ENCODE measurements at places on chromosomes 4 and X.

- DNase-seq = peak; percentile 50
Observed at GRCh38 chrX:3518870-3519269, 172.4 kb upstream of the MXRA5 start.

DNA sequence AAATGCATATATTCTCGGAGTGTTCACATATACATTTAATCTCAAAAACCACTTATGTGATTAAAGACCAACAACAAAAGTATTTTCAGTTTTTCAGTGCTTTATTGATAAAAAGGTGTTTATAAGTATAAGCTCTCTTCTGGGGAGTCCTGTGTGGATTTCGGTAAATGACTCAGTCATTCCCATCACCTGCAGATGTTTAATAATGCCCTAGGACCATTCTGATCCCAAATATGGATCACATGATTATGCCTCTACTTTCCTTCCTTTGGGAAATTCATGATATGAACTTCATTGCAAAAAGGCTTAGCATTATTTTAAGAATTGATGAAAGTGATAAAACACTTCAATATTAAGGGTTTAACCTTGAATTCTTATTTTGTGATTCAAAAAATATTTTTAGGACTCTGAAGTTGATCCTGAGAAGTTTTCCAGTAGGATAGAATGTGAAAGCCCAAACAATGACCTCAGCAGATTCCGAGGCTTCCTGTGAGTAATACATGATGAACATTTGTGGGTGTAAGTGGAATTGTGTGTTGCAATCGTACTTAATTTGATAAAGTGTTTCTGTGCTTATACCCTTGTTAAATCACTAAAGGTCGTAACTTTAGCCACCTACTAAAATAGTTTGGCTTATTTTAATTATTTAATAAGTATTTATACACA is 40.2 kb downstream of the ATP10D start:
- DNase-seq = peak; percentile 29

DNA sequence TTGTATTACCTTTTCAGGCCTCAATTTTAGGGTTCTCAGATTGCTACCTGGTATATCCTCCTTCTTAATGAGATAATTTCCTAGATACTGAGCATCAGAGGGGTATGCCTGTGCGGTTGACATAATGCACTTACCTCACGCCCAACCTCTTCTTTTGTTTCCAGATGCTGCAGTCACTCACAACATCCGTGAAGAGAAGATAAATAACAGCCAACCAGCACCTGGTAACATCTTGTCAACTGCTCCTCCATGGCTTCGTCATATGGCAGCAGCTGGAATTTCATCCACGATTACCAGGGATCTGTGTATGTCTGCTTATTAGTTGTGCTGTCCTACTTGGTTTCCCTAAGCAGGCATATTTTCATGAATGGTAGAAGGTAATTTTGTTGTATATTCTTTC is 16.7 kb downstream of the SAGE1 start:
- no peak for DNase-seq

GRCh38 chr4:8780086-8780485 is 91.6 kb downstream of the HMX1 start:
- DNase-seq = no peak

- peak; percentile 61 for DNase-seq
Observed at GRCh38 chr4:122652379-122652778, 31.5 kb upstream of the IL21 start.

GRCh38 chrX:39676434-39676833 is 421.3 kb downstream of the BCOR start:
- no peak for DNase-seq

- no peak for DNase-seq
Observed at GRCh38 chr4:165369522-165369921, 9.3 kb upstream of the CPE start.

DNA sequence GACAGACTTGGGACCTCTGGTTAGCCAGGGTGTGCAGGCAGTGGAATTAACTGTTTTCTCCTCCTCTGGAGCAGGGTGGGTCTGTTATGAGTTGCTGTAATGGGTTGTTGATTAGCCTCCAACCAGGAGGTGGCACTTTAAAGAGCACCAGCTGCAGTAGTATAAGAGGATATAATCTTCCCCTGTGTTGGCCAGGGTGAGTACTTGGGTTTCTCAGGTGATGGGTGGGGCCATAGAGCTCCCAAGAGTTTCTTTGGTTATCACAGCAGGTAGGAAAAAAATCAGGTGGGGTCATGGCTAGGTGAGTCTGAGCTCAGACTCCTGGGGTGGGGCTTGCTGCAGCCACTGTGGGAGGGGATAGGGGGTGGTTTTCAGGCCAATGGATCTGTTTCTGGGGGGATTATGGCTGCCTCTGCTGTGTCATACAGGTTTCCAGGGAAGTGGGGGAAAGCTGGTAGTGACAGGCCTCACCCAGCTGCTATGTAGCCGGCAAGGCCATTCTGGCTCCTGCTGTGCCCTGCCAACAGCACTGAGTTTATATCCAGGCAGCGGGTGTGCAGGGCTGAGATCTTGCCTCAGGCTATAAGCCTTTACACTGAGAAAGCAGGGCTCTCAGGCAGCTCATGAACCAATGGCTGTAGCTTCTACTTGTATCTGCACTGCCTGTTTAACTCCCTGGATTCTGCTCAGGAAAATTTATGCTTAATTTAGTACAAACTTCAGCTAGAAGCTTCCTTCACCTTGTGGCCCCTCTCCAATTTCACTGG is 70.1 kb downstream of the CCNG2 start:
- DNase-seq = no peak

GRCh38 chr4:95213366-95213765 is 335.4 kb downstream of the UNC5C start:
- no peak for DNase-seq

DNA sequence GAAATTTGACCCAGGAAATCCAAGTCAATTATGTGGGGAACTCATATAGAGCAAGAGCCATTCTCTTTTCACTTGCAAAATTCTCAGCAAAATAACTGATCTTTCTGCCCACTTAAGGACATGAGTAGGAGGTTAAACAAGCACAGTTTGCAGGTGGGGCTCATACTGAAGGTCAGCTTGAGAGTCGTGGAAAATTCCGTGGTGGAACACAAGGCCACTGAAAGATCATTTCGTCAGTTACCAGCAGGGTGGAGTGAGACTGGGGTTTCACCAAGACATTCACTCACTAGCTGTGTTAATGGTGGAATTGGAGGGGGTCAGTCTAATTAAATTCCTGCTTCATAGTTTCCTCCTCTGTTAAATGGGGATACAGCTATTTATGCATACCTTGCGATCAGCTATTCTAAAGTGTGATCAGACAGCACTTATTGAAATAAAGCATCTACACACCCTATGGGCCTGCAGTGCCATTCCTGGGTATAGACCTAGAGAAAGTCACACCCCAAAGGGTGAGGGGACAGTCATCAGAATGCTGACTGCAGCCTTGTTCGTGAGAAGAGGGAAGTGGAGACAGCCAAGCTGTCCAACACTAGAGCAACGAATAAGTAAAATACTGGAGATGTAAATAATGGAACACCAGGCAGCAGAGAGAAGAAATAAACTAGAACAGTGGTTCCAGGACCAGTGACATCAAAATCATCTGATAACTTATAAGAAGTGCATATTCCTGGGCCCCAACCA is 42.7 kb upstream of the CLNK start:
- no peak for DNase-seq

- DNase-seq = no peak
Observed at GRCh38 chrX:150337536-150337935, 25.6 kb upstream of the MAMLD1 start.

GRCh38 chr4:141391771-141392170 is 171.1 kb downstream of the ZNF330 start:
- no peak for DNase-seq

DNA sequence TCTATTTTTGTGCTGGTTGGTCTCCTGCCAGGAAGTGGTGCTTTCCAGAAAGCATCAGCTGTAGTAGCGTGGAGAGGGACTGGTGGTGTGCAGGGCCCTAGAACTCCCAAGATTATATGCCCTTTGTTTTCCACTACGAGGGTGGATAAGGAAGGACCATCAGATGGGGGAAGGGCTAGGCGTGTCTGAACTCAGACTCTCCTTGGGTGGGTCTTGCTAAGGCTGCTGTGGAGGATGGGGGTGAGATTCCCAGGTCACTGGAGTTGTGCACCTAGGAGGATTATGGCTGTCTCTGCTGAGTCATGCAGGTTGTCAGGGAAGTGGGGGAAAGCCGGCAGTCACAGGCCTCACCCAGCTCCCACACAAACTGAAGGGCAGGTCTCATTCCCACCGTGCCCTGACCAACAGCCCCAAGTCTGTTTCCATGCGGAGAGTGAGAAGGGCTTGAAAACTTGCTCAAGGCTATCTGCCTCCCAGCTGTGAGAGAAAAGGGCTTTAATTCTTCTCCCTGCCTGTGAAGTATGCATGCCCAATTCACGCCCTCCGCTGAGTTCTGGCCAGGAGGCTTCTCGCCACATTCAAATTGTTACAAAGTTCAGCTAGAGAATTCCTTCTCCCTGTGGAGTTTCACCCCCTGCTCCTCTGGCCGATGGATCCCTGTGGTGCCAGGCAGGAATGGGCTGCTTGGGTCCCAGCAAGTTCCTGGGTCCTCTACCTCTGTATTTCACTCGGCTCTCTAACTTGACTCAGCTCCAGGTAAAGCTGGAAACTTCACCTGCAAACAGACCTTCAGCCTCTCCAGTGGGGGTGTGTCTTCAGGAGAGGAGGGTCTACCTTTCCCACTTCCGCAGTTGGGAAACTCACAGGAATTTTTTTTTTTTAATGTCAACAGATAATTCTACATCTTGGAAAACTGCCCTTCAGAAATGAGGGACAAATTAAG is 7.7 kb upstream of the CSTF2 start:
- no peak for DNase-seq

GRCh38 chrX:24301060-24301459 is 12.8 kb downstream of the SUPT20HL2 start:
- no peak for DNase-seq

GRCh38 chrX:2682565-2683177 is 8.4 kb upstream of the CD99 start:
- DNase-seq = no peak

- DNase-seq = peak; percentile 20
Observed at GRCh38 chr4:169620880-169621248, 486 bp downstream of the CLCN3 start.

DNA sequence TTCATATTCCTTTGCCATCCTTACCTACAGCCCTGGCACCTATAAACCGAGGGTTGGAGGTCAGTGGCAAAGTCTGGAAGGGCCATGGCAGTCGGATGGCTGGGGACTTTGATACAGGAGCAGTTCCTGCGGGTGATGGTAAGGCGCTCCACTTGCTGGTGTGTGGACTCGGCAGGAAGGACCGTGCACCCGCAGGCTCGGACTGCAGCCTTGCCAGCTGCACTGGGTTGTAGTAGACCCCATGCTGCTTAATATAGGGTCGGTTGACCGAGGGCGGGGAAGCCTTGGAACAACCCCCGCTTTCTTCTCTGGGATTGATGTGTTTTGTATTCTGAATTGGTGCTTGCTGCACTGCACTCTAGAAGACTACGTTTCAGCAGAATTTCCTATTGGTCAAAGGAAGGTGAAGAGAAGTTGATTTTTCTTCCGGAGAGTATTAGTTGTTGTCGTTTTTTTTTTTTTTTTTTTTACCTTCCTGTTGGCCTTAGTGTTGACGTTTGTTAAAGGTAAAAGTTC is 638 bp downstream of the BLTP1 start:
- DNase-seq = peak; percentile 13

DNA sequence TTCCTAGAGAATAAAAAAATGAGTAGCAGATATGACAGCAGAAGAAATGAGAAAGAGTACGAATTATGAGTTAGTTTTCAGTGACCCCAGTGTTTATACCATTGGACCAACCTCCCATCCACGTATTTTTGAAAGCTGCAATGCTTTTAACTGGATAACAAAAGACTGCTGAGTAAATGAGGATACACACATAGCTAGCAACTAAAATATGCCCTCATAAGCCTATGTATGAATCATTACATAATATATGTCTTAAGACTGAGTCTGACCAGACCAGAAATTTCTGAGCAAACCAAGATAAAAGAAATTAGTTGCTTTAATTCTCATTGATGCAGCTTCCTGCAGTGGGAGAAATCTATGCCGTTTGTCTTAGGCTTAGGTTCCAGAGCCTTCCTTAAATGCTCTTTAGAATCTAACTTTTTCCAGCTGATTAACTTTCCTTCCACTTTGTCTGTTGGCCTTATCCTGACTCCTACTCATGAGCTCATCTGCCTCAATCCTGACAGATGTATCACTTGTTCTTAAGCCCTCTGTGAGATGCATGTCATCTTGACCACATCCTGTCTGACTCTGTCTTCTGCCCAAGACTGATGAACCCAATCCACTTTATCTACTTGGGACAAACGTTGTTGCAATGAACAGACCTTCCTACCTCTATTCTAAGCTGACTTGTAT is 301.4 kb upstream of the AADAT start:
- DNase-seq = no peak
